H7 (cell line): ENCODE measurements at places on chromosomes 1 and 21. TPM values are rescaled to one million over a fixed set of nuclear protein-coding genes. Genes with fewer than 3 reads are reported as not detected.

DNA sequence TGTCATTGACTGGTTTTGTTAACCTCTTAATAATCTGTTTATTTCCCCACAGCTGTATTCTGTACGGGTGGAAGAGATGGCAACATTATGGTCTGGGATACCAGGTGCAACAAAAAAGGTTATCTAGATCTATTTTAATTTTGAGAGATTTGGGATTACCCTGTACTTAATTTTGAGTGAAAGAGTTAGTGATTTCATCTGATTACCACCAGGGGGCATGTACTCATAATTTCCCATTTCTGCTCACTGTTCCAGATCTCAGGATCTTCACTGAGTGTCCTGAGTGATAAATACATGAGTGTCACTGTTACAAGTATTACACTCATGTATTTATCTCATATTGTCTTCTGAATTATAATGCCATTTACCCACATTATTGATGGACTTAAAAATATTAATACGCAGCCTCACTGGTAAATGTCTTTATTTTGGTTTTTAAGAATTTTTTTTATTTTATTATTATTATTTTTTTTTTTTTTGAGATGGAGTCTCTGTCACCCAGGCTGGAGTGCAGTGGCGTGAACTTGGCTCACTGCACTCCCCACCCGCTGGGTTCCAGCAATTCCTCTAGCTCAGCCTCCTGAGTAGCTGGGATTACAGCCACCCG, 27.4 kb downstream of the DTL start:
- peak; percentile 15 for DNase-seq

DNA sequence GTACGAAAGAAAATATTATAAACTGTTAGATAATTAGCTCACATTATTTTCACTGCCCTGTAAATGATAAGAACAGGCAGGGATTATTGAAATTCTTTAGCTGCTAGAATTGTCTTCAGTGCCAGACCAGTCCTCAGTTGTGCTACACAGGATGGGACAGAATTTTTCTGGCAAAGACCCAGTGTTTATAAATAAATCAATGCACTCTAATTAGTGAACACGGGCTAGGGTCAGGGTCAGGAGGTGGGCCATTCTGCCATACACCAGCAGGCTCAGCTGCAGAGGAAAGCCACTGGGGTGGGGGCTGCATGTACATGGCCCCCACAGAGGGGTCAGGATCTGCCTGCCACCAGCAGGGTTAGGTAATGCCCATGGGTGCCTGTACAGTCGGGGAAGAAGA, 6.4 kb downstream of the BCAR3 start:
- DNase-seq = no peak

- DNase-seq = no peak
Measured at GRCh38 chr21:15793109-15793508, 63.3 kb downstream of the USP25 start.

Gene TAF12
- 72.3 and 78.8 TPM in 2 replicates for total RNA-seq

DNA sequence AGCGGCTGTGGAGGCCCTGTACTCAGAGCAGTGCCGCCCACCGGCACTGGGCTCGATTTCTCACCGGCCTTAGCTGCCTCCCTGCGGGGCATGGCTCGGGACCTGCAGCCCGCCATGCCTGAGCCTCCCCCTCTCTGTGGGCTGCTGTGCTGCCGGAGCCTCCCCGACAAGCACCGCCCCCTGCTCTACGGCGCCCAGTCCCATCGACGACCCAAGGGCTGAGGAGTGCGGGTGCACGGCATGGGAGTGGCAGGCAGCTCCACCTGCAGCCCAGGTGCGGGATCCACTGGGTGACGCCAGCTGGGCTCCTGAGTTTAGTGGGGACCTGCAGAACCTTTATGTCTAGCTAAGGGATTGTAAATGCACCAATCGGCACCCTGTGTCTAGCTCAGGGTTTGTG, 5.2 kb upstream of the SOD1 start:
- no peak for DNase-seq

GRCh38 chr1:86596224-86596623, 49.3 kb downstream of the CLCA4 start:
- DNase-seq = no peak
